Stimulated activated CD4-positive, alpha-beta T cell treated with anti-CD3 and anti-CD28 coated beads, Interleukin-2, amount 100 ng/mL, for 48 hours (primary cell): ENCODE measurements at places on chromosomes 2 and 18.

- DNase-seq: no peak
Measured at GRCh38 chr2:106956879-106957278, 70.9 kb upstream of the ST6GAL2 start.

DNA sequence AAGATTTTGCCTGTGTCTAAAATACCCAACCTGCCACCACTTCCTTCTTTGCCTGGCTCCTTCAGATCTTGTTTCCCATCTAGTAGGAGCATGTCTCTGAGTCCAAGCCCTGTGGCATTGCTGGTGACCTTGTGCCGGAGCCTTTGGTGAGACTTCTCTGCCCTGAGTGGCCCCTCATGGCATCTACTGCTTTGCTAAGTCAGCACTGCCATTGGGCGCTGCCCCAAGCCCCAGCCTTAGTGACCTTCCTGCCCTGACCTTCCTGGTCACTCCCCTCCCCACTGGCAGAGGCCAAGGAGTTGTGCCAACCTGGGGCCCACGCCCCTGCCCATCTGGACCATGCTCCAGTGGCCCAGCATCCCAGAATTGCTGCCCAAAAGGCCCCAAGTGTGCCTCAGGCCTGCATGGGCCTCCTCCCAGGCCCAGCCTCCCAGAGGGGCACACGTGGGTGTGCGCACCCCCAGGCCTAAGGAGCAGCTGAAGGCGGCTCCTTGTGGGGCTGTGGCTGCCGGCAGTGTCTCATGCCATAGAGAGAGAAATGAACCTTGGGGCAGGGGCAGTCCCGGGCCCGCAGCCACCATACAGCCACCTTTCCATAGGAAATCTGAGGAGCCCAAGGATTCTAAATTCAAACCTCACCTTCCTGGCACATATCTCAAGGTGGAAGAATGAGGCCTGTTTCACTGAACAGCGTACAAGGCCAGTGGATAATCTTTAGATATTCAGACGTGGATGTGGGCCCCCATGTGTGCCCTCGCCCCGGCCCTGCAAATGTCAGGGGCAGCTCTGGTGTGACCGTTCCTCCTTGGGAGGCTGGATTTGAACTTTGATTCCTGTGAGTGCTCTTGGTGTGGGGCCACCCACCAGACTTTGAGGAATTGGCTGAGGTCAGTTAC lies 100.2 kb upstream of the SLC66A3 start:
- no peak for DNase-seq

DNA sequence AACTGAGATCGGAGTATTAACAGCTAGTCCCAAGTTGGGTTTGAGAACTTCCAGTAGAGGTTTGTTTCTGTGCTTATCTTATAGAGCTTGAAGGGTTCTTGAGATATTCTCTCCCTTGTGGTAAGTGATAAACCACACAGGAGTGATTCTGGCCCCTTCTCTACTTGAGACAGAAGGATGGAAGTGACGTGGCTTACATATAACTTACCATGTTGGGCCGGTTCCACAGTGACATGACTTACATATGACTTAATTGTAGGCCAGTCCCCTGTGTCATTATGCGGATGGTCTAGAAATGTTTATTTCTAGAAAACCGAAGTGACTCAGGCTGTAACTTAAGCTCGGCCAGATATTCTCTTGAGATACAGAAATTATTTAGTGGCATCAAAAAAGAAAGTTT lies 62.7 kb downstream of the TRAPPC12 start:
- no peak for DNase-seq

DNA sequence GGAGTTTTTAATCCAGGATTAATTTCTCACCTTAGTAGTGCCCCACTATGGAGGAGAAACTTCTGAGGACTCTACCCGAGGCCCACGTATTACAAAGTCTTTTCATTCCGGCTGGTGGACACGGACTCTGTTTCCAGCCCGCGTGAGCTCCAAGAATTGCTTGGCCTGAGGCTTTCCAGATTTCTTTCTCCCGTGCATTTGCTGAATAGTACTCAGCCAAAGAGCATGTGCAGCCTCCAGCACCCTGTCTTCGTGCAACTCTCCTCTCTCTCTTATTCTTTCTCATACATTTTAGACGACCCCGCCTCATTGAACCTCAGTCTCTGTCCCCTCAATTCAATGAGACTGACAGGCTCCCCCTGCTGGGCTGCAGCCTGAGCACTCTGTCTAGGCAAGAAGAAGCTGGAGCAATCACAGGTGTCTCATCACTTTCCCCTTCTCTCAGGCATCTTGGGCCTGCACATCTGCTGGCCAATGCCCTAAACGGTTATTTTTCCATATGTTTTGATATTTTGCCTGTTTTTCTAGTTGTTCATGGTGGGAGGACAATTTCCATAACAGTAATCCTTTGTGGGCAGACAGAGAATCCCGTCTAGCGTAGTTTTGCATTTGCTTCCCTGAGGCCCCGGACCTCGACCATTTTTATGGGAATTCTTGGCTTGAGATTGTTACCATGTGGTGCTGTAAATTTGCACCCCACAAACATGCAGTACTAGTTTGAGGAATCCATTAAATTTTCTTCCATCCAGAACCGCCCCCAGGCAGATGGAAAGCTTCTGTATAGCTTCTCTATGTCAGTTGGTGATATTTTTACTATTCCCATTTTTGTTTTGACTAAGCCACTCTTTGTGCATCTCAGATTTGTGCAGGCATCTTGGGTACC lies 50.1 kb upstream of the LPIN2 start:
- DNase-seq: peak; percentile 61

DNA sequence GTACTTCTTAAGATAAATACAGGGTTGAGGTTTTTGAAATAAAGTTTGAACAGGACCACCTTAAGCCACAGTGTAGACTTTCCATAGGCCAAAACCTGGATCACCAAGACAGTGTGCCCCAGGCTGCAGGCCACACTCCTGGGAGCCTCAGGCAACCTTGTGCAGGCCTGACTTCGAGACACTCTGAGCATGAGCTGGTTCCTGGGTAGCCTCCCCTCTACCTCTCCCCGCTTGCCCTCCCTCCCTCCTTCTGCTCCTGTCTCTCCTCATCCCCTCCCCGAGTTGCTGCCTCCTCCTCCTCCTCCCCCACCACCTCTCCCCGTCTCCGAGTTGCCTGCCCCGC lies 10.6 kb upstream of the PROC start:
- DNase-seq: no peak

DNA sequence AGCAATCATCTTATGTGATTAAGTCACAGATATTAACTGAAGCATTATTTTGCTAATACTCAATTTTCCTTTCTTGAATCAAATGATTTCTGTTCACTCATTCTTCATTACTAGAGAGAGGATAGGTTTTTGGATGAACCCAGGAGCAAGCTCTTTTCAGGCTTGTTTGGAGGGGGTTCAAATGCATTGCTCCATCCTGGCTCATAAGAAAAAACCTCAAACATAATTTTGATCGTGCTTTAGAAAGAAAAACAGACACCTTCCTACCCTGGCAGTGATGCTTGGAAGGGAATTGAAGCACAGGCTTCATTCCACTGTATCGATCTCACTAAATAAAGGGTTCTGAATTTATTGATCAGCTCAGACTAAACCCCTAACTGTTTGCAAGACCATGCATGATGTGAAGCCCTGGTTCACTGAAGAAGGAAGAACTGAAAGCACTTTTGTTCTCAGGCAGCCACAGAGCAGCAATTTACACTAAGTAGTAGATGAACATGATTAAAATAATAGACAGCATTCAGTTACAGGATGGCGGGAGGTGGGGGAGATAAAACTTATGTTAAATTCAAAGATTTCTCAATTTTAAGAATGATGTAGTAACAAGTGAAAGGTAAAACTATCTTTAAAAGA lies 53.4 kb downstream of the CDH2 start:
- DNase-seq: no peak

DNA sequence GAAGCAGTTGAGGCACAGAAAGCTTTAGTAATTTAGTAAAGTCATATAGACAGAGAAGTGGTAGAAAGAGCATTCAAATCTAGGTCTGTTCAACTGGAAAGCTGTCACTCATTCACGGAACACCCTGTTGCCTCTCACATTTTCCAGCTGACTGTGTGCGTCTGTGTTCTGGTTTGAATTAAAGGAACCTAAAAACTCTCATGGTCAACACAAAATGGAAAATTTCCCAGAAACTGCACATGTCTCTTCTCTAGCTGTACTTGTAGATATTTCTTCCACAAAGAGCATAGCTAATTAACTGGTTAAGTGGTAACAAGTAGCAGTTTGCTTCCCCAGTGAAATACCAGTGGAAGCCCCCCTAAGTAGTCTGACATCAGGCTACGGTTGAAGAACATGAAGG lies 390.8 kb downstream of the TGIF1 start:
- no peak for DNase-seq

DNA sequence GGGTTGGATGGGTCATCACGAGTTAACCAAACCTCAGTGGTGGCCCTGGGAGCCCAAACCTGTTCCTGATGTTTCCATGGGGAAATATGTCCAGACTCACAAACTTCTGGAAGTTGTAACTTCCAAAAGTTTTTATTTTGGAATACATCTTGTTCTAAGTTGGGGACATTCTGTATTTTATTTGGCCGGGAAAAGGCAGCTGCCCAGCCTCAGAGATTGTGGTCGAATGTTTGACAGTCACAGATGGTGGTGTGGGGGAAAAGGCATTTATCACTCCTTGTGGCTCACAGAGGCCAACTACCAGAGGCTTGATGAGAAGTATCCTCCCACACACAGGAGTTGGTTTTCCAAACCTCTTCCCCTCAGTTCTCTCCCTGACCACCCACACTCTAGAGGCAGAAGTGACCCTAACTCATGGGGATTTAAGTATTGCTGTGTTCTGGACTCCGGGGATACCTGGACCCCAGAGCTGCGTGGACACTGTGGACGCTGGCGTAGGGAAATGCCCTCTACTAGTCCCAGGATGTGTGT lies 124.7 kb upstream of the PPP1CB start:
- no peak for DNase-seq

GRCh38 chr2:168174756-168175155 lies 72.6 kb downstream of the STK39 start:
- DNase-seq: no peak

DNA sequence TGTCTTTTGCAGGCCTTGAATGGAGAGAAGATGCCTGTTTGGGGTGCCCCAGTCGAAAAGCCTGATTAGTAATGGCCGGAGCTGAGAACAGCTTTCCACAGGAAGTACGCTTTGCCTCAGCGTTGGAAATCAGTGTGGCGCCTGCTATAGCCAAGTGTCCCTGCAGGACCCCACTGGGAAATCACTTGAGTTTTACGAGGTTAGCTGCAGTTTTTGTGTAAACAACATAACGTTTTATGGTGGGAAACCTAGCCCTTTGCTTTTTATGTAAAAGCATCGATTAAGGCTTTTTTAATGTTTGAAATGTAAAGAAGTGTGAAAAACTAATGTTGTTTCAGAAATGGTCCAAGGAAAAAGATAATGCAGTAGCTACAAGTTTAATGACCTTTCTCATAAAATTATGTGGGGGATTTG lies 234.2 kb downstream of the TTC32 start:
- DNase-seq: no peak

DNA sequence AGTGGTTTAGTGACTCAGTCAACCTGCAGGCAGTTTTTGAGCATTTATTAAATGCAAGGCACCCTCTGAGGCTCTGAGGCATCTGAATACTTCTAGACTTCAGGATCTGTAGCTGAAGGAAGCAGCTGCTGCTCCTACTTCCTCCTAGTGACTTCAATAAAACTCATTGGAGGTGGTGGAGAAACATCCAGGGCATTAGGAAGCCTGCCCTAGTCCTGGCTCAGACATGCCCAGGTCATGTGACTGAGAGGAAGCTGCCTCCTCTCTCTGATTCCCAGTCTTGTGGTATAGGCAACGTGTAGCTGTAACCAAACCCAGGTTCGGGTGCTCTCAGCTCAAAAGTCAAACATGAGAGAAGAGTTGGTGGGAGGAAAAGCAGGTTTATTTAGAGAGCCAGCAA lies 287.2 kb upstream of the GYPC start:
- no peak for DNase-seq

DNA sequence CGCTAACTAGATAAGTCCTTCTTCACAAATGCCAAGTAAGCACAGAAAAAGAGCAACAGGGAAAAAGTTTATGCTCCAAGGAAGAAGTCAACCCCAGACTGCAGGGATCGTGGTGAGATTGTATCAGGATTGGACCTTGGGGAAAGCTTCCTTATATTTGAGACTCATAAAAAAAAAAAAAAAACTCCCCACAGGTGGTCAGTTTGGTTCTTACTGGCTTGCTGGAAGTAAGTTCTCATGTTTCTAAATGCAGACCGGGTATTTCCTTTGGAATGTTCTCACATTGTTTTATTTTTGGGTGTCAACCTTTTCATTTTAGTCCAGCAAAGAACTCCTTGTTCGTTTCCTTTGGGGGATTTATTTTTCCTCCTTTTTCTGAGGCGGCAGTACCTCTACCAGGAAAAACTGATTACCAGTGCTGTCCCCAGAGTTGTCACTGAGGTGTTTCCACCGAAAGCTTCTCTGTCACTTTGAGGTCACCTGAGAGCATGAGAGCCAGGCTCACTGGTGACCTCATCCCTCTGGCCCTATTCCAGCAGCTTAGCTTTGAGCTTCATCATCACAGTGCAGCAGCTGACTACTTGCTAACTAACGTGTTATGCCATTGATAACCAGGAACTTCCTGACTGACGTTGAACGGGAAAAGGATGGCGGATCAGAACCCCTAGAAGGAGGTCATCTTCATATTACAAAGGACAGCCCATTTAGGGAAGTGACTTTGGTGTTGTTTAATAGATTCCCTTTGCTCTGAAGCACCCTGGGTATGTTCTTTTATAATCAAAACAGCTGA lies 16.8 kb upstream of the ATP8B1 start:
- DNase-seq: no peak

DNA sequence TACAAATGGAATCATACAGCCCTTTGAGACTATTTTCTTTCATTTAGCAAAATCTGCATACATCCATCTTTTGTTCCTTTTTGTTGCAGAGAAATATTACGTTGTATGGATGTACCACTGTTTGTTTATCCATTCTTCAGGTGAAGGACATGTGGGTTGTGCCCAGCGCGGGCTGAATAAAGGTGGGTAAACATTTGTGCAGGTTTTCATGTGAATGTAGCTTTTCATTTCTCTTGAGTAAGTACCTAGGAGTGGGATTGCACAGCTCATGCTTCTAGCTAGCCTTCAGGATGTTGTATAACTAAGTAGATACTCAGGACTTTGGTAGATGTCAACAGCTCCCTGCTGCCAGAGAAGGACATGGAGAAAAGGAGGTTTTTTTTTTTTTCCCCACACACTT lies 50.6 kb upstream of the SPRED2 start:
- no peak for DNase-seq

GRCh38 chr18:43533371-43533770 lies 256.1 kb upstream of the SYT4 start:
- no peak for DNase-seq

- DNase-seq: no peak
Measured at GRCh38 chr2:164642268-164642667, 21.0 kb upstream of the GRB14 start.

GRCh38 chr18:60996326-60996725 lies 336.9 kb upstream of the CDH20 start:
- no peak for DNase-seq

DNA sequence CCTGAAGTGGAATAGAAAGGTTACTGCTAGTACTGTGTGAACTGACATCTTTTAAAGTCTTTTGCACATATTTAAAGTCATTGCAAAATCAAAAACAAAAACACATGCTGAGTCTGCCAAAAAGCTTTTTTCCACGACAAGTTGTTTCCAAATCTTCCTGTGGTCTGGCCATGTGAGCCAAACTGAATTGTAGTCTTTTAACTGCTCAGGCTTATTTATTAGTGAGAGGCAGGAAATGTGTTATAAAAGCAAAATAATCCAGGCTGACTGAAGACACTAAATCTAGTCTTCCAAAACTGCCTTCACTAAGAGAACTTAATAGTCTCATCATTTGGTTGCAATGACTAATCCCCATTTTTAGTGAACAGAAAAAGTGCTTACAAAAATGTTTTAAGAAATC lies 2.3 kb downstream of the KRCC1 start:
- no peak for DNase-seq
